ENCODE measurements at places on chromosomes 7 and 10. TPM values are rescaled to one million over a fixed set of nuclear protein-coding genes. Genes with fewer than 3 reads are reported as not detected.

Gene GIMAP2
- total RNA-seq = 8.3 TPM

Gene MUC3A
- total RNA-seq = 57.6 TPM

Gene UCN3
- total RNA-seq = 4.8 TPM

Gene TMEM213
- not detected for total RNA-seq

GRCh38 chr10:23148214-23148613, 43.9 kb upstream of the PTF1A start:
- no peak for DNase-seq

DNA sequence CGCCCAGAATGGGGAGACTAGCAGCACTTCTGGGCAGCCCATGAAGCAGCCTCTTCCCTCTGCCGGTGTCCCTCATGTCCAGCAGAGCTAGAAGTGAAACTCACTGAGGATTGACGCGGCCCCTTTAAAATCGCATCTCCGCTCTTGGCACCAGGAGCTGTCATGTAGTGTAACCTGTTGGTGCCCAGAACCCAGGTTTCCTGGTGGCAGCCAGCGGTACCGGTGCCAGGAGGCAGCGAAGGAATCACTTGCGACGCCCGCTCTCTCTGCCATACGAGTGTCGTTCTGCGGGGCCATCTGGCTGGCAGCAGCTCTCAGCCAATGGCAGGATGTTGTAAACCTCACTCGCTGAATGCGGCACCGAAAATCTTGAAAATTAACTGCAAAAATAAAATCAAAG, 82.7 kb downstream of the CUX1 start:
- DNase-seq = peak; percentile 13

DNA sequence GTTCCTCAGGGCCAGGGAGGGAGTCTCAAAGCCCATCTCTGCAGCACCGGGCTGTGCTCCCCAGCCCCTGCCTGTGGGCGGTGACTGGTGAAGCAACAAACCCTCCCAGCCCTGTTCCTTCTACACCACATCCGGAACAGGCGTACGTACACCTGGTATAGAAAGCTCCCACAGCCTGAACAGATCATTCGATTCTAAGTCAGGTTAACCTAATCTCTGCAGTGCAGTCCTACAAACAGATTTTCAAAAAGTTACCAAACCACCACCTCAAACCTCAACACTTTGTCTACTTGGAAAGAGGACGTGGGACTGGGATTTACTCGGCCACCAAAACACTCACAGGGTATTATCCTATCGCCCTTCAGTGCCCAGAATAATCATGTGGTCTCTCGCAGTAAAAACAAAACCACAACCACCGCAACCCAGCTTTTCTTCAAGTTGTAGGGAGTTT, 238.4 kb downstream of the DIP2C start:
- no peak for DNase-seq

GRCh38 chr10:70781461-70782051, 3.6 kb downstream of the TBATA start:
- no peak for DNase-seq

GRCh38 chr10:103111918-103112877, 80.9 kb downstream of the NT5C2 start:
- no peak for DNase-seq

DNA sequence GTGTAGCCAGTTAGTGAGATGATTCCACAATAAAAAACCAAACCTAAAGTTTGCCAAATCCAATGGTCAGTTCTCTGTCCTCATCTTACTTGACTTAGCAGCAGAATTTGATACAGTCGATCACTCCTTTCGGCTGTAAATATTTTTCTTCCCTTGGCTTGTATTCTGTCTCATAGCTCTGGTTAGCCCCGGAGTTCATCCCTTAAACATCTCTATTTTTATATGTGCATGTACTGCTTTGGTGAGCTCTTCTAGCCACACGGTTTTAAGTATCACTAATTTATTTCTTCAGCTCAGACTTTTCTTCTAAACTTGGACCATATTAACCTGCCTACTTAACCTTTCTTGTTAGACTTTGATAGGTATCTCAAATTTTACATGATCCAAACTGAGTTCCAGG, 17.8 kb upstream of the ASB15 start:
- DNase-seq = no peak

DNA sequence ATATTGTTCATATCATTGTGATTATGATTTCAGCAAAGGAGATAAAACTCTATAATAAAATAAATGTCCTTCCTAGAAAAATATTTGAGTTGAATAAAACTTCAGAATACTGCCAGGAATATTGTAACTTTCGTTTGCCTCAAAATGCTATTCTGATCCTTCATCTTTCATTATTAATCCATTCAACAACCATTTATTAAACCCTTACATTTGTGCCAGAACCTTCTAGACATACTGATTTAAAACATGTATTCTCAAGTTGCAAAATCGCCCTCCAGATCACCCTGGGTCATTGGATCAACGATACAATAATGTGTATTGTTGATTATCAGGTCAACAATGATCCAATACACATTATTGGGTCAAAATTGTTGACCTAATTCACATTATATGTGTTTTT, 759.8 kb downstream of the CNTNAP2 start:
- DNase-seq = no peak

- no peak for DNase-seq
Measured at GRCh38 chr10:9091530-9092093, 1037.1 kb downstream of the GATA3 start.
